ENCODE measurements at places on chromosomes 12 and 14. TPM values are rescaled to one million over a fixed set of nuclear protein-coding genes. Genes with fewer than 3 reads are reported as not detected.

AKAP3 gene
- 1.6 TPM for polyA plus RNA-seq

RACGAP1 gene
- 11.9 TPM for polyA plus RNA-seq

BICDL1 gene
- 7.4 TPM for polyA plus RNA-seq

TAS2R19 gene
- 0.52 TPM for polyA plus RNA-seq

GRCh38 chr12:132327336-132328171 is 1.8 kb downstream of the GALNT9 start:
- DNase-seq: no peak

DNA sequence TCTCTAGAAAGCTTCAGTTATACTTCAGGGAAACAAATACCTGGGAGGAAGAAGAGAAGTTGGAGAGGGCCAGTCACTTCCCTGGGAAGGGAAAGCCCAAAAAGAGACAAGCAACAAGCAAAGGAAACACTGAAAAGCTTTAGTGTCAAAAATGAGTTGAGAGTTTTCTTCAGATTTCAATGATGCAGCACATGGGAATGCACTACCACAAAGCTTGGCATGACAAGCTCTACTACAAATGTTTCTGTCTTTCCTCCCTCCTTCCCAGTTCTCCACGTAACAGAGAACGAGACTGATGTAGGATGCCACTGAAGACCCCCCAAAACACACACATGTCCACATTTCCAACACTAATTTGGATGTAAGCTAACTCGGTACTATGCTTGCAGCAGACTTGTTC is 26.8 kb upstream of the ADAMTS20 start:
- DNase-seq: no peak

GRCh38 chr14:44963775-44964380 is 1.9 kb downstream of the TOGARAM1 start:
- DNase-seq: no peak

HCAR2 gene
- not detected for polyA plus RNA-seq

GALNT6 gene
- polyA plus RNA-seq: 13.3 TPM

DNA sequence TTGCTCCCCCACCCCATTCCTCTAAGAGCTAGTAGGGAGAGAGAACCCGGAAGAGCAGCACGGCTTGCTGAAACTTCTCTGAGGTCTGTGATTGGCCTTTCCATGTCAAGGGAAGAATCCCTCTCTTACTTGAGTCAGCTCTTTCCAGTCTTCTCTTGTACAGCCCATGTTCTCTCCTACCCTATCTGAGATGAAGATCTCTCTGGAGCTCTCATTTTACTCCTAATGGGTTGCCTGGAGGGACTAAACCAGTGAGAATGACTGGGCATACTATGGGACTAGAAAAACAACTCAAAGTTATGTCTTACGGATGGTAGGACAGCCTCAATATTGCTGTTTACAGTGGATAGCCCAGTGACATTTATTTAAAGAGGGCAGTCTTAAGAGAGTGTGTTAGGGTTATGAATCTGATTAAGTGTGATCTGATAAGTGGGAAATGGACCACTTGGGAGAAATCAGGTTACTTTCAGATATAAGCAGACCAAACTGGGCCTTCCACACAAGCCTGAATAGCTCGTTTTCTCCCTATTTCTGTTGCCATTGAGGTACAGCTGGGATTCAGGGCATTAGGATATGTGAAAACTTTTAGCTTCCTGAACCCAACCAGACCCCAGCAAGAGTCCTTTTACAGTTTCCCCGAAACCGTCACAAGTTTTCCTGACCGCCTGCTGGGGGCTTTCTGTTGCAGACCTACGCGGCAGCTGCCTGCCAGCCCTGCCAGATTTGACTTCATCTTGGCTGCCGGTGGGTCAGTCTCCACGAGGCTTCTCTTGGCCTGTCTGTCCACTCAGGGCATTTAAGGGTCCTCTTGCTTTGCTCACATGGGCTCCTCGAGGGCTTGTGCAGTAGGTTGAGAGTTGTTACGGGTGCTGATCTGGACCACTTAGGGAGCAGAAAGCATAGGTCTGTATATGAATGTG is 16.9 kb downstream of the ETV6 start:
- no peak for DNase-seq

DNA sequence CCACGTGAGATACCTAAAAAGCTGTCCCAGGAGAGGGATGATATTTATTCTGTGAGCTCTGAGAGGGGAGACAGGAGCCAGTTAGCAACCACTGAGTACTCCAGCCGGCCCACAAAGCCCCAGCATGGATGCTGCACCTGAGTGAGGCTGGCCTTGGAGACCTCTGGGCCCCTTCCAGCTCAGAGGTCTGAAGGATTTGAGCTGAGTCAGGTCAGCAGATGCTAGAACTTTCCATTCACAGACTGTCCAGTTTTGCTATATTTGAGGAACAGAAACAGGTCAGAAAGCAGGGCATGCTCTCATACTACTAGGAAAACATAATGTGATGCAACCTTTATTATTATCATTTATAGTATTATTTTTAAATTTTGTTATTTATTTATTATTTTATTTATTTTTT is 15.0 kb upstream of the MAPKAPK5 start:
- no peak for DNase-seq
